ENCODE measurements at places on chromosomes 3 and 15.

DNA sequence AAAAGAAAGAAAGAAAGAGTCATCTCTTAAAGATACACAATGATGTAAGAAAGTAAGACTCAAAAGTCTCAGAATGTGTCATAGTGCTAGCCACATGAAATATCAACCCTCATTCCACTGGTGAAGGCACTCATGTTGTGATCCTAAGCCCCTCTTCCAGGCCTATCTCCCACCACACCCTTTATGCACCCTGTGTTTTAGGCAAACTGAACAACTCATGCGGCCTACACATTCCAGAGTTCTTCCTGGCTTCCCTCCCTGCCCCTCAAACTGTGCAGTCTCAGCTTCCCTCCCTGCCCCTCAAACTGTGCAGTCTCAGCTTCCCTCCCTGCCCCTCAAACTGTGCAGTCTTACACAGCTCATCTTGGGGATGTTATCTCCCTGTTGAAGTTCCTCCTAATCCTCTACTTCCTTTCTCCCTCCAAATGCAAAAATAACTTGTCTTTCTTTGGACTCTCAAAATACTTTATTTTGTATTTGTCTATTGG lies 69.0 kb upstream of the FNDC3B start:
- DNase-seq, result no peak

GRCh38 chr3:105473521-105474223 lies 107.0 kb downstream of the ALCAM start:
- DNase-seq, result no peak

DNA sequence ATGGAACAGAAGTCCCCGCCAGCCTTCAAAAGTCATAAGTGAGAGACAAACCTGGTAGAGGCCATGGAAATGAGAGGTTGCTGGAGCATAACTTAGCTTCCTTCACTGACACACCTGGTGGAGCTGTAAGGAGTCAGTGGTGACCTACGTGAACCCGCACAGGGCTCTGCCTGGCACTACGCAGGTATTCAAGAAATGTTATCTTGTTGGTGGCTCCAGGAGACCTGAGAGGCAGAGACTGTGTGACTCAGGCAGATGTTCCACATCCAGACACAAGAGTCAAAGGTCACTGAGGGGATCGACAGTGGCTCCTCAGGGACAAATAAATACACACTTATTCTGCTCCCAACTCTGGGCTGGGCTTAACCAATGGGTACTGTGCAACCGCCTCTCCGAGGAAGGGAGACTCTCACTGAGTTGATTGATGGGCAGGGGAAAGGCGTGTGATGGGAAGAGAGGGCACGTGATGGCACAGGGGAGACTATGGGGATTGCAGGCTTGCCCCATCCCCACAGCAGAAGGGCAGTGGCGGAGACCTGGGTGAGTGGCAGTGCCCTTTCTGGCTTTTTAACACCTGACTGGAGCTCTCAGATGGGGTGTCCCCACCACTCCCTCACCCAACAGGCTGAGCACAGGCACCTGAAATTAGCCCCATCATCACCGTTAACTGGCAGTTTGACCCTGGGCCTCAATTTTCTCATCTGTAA lies 111.7 kb upstream of the SMAD3 start:
- no peak for DNase-seq

DNA sequence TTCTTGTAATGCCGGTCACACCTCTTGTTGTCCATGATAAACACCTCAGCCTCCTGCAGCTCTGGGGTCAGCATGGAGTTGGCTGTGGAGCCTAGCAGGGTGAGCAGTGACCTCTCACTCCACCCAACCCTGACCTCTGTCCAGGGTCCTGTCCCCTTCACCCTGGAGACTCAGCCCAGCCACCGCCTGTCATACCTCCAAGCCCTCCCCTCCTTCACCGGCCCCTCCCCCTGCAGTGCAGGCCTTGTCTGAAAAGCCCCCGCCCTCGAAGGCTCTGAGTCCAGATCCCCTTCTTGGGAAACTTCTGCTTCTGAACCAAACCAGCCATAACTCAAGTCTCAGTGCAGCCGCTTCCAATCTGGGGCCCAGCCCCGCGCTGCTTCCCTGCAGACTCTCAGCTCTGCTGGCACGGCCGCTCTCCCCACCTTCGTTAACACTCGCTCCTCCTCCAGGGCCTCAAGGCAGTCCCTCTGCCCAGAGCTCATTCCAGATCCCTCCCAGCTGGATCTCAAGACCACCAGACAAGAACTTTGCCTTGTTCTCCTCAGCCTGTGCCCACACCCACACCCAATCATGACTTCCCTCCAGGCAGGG lies 25.4 kb upstream of the PRSS50 start:
- no peak for DNase-seq

GRCh38 chr3:84194029-84194428 lies 764.8 kb upstream of the CADM2 start:
- no peak for DNase-seq

Measured in activated T-helper 1 cell treated with anti-CD3 and anti-CD28 coated beads, Interleukin-2, amount 50 U/mL, for 16 hours (primary cell).